ENCODE measurements at places on chromosomes 6 and 20.

DNA sequence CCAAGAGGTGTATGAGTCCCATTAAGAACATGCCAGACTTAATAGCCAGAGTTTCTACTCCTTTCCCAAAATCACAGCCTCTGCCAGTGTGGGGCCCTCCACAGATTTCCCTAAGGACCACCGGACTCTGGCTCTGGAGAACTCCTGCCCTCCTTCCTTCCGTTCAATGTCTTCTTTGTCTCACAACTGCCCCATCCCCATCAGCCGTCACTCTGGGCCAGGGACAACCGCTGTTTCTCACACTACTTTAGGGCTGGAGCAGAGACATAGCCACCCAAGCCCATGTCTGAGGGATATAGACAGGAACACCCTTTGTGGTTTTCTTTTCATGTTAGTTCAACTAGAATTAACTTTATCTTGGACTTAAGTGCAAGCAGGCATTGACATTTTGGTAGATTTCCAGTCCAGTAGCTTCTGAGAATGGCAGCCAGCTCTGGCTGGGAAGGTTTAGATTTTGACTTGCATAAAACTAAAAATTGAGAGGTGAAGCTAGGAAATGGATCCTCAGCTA, 6.7 kb upstream of the ACSS1 start:
- DNase-seq = no peak

DNA sequence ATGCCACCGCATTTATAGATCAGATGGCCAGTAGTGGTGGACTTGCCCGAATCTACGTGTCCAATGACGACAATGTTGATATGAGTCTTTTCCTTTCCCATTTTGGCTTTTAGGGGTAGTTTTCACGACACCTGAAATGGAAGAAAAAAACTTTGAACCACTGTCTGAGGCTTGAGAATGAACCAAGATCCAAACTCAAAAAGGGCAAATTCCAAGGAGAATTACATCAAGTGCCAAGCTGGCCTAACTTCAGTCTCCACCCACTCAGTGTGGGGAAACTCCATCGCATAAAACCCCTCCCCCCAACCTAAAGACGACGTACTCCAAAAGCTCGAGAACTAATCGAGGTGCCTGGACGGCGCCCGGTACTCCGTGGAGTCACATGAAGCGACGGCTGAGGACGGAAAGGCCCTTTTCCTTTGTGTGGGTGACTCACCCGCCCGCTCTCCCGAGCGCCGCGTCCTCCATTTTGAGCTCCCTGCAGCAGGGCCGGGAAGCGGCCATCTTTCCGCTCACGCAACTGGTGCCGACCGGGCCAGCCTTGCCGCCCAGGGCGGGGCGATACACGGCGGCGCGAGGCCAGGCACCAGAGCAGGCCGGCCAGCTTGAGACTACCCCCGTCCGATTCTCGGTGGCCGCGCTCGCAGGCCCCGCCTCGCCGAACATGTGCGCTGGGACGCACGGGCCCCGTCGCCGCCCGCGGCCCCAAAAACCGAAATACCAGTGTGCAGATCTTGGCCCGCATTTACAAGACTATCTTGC, 725 bp downstream of the EEF1A1 start:
- peak; percentile 65 for DNase-seq

DNA sequence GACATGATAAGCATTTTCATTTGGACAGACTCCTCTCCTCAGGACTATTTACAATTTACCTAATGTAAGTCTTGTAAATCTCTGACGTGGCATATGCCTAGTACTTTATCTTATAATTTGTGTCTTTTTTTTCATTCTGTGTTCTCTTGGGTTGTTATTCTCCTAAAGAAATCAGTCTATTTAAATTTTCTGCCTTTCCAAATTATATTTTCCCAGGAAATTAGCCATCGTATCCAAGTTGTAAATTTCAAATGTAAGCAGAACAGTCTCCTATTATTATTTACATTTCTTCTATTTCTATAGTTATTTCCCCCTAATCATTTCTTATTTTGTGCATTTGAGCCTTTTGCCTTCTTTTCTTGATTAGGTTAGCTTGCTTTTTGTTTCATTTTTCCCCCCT, 17.5 kb upstream of the BCAS4 start:
- DNase-seq = no peak

- no peak for DNase-seq
Measured at GRCh38 chr6:36025932-36026327, 1.5 kb upstream of the SLC26A8 start.

DNA sequence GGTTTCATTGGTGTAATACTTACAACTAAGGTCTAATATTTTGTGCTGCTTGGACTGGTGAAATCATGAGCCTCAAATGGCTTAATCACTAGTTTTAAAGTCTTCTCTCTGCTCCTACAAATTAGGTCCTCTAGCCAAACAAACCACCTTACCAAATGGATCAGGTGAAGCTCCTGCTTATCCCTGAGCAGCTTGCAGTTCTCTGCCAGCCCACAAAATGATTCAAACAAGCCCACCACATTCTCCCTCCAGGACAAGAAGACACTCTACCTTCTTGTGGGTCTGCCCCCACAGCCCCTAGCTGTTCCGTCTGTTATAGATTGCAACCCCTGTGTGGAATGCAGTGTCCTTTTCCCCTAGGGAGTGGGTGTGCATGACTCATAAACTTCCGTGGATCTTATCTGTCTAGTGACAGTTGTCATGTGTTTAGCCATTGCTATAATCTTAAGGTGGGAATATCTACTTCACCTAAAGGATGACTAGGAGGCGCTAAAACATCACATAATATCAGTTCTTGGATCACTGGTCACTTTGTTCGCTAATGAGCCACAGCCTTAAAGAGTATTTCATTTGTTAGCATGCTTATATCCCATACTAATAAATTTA, 940.5 kb upstream of the MANEA start:
- no peak for DNase-seq

DNA sequence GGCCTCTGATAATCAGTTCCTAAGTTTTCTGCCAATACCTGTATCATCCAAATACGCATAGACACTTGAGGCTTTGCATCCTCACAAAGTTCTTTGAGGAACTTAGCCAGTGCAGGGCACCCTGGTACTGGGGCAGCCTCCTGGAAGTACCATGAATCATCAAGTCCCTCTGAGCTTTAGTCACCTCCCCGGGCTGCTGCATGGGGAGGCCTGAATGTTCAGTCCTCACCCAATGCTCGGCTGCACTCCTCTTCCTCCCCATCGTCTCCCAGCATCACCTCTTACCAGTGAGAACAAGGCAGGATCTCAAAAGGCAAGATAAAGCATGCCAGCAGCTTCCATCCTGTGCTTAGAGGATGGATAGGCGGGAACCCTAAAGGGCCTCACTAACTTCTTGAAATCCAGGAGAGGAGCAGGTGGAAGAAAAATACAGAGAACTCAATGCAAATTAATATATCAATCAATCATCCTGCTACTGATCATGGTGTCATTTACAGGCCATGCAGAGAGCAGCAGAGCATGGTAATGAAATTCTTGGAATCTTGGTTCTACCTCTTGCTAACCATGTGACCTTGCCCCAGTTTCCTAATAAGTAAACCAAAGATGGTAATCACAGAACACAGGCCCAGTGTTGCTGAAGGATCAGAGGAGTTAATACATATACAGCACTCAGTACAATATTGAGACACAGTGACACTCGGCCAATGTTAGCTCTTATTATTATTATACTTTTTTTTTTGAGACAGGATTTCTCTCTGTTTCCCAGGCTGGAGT, 4.7 kb upstream of the CCN6 start:
- no peak for DNase-seq

- DNase-seq = no peak
Measured at GRCh38 chr20:33203444-33203843, 13.7 kb upstream of the BPIFA3 start.

DNA sequence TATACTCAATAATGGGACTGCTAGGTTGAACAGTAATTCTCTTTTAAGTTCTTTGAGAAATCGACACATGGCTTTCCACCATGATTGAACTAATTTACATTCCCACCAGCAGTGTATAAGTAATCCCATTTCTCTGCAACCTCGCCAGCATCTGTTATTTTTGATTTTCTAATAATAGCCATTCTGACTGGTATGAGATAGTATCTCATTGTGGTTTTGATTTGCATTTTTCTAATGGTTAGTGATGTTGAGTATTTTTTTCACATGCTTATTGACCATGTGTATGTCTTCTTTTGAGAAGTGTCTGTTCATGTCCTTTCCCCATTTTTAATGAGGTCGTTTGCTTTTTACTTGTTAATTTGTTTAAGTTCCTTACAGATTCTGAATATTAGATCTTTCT, 66.5 kb downstream of the STK4 start:
- DNase-seq = no peak

DNA sequence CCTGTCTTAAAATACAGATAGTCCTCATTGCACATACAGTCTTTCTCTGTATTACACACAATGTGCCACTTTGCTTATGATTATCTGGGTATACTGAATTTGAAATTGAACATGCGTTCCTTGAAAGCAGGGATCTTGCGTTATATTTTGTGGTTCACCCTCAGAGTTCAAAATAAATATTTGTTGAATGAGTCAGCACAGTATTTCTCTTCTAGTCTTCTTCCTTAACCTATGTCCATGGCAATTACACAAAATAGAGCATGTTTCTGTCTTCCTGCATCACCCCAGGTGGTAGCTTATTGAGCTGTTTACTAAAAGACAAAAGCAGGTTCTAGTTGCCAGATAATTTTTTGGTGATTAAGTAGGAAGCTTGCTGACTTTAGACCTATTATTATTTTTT, 272.9 kb upstream of the FERMT1 start:
- no peak for DNase-seq

- no peak for DNase-seq
Measured at GRCh38 chr20:32249030-32249738, 28.3 kb upstream of the KIF3B start.

GRCh38 chr6:88499845-88500699, 333.9 kb upstream of the CNR1 start:
- DNase-seq = no peak

DNA sequence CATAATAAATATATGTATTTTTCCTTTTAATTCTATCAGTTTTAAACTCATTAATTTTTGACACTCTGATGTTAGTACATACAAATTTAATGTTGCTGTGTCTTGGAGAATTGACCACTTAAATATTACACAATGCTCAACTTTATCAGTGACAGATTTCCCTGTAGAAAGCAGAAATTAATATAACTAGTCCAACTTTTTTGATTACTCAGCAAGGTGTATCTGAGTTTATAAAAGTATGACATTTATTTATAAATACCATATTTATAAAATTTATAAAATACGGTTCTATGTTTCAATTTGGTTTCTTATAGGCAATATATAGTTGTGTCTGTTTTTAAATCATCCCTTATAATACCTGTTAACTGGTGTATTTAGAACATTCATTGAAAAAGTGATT, 350.0 kb upstream of the EYS start:
- DNase-seq = no peak

GRCh38 chr6:112576423-112576822, 229.3 kb downstream of the RFPL4B start:
- no peak for DNase-seq

DNA sequence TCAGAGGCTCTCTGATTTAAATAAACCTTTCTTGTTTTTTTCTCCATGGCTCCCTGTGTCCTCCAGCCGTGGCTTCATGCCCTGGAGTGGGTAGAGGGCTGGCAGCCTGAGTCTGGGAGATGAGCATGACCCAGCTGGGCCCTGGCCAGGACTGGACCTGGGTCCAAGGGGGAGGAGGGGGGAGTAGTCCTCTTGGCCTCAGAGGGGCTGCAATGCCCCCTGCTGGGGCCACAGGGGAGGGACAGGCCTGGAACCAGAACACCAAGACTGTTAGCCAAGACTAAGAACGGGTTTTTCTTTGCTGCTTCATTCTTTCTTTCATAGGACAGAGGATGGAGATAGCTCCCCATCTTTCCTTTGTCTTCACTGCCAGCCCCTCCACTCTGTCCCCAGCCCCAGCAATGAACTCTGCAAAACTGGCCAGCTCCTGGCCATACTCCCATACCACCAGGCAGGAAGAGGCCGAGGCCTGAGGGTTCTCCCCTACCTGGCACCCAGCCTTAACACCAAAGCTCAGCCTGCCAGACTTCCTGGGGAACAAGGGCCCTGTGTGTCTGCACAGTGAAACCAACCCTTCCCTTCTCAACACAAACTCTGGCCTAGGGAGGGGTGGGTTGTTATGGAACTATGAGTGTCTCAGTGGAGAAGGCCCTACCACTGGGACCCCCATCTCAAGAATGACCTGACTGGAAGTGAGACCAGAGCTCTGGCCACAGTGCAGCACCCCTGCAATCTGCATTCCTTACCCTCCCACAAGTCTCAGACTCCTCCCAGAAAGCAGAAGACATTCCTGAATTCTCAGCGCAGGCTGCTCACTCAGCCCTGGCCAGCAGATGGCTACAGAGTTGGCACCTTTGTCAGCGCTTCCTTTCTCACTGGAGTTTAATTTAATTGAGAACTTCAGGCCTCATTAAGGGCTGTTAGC, 11.0 kb downstream of the SLC29A1 start:
- peak; percentile 63 for DNase-seq

DNA sequence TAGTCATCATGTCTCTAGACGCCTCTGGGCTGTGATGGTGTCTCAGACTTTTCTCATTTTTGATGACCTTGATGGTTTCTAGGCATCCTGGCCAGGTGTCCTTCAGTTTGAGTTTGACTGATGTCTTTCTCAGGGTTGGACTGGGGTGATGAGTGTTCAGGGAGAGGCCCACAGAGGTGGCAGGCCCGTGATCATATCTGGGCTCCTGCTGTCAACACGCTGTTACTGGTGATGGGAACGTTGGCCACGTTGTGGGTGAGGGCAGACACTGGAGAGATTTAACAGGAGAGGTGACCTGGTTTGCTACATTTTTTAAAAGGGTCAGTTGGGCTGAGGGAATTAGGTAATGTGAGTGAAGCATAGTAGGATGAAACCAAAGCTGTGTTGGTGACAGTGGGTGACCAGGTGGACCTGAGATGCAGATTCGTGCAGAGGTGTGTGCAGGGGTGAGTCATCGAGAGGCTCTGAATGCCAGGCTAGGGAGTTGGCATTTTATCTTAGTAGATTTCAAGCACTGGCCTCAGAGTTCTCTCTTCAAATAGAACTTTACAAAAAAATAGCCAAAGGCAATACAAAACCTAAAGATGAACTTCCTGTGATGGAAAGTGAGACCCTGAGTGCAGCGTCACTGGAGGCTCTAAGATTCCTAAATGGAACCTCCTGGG, 174.1 kb downstream of the CDH26 start:
- DNase-seq = no peak

DNA sequence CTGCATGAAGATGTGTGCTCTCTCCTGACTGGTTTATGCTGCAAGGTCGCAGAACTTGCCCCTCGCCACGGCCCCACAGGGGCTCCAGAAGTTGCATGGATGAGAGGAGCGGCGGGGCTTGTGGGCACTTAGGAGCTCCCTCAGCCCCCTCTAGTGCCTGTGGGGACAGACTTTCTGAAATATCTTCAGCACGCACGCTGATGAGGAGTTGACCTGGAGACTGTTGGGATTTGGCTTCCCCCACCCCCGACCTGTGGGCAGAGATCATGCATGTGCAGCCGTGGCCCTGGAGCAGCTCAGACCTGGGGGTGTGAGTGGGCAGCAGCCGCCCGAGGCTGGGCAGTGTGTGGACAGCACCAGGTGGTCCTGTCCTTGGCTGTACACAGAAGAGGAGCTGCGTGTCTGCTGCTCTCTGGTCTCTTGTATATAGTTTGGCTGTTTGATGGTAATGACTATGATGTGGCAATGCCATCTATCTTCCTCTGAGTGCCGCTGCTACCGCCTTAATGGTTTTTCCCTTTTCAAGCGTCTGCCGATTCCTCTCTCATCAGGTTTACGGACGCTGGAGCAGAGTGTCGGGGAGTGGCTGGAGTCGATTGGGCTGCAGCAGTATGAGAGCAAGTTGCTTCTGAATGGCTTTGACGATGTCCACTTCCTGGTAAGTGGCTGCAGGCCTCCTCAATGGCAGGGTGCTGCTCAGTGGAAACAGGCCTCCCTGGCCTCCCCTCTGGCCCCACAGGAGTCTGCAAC, 81.4 kb downstream of the TCP11 start:
- no peak for DNase-seq

Measured in urothelium cell line (cell line).